Gastrocnemius medialis (tissue), 4 donors: ENCODE measurements at places on chromosomes 13 and 19.

DNA sequence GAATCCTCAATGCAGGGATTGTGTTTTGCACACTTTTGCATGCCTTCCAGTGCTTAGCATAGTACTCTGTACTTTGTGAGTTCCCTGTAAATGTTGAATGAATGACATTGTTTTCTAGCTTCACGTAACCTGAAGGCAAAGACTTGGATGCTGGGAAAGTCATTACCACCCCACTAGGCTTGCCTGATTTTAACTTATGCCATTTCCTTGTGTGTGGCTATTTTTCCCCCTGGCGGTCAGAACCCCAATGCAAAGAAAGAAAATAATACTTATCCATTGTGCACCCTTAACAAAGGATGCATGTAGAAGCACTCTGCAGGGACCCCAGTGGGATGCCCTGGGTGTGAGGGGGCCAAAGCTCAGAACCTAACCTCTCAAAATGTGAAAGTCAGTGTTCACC is 1.2 kb upstream of the ENOX1 start:
- no peak for DNase-seq

DNA sequence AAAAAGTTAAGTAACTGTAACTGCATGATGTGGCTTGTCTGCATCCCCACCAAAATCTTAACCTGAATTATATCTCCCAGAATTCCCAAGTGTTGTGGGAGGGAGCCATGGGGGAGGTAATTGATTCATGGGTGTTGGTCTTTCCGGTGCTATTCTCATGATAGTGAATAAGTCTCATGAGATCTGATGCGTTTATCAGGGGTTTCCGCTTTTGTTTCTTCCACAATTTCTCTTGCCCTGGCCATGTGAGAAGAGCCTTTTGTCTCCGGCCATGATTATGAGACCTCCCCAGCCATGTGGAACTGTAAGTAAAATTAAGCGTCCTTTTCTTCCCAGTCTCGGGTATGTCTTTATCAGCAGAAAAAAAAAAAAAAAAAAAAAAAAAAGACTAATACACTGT is 385.8 kb downstream of the SLITRK1 start:
- DNase-seq, result no peak

- DNase-seq, result no peak
These were observed 4.6 kb upstream of the ZNRF4 start for GRCh38 chr19:5450482-5451126.

- DNase-seq, result peak; percentile 69
These were observed 982 bp upstream of the DACT3 start for GRCh38 chr19:46661735-46662592.

- DNase-seq, result no peak
These were observed 3.0 kb upstream of the ZNF554 start for GRCh38 chr19:2816641-2817040.

GRCh38 chr19:48455171-48455907 is at the start of gene KCNJ14:
TSS of gene KCNJ14 (plus strand) at chr19:48455574. CDS start at chr19:48461725, 6,151 bp downstream.
- no peak for DNase-seq

- no peak for DNase-seq
These were observed 47.8 kb upstream of the TCF3 start for GRCh38 chr19:1699998-1700732.

DNA sequence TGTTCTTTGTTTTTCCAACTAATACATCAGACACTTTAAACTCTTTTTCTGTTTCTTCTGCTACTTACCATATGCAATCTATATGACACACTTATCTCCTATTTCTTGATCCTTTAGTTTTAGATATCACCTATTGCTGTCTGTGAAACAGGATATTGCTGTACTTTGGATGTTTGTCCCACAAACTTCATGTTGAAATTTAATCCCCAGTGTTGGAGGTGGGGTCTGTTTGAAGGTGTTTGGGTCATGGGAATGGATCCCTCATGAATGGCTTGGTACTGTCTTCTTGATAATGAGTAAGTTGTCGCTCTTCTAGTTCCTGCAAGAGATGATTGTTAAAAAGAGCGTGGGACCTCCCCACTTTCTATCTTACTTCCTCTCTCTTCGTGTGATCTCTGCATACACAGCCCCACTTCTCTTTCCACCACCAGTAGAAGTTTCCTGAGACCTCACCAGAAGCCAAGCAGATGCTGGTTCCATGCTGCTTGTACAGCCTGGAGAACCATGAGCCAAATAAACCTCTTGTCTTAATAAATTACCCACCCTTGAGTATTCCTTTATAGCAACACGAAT is 244.2 kb downstream of the NHLRC3 start:
- DNase-seq, result no peak

GRCh38 chr19:6790194-6791128 is 18.0 kb downstream of the VAV1 start:
- no peak for DNase-seq

- DNase-seq, result no peak
These were observed 638 bp downstream of the USPL1 start for GRCh38 chr13:30618186-30618929.

DNA sequence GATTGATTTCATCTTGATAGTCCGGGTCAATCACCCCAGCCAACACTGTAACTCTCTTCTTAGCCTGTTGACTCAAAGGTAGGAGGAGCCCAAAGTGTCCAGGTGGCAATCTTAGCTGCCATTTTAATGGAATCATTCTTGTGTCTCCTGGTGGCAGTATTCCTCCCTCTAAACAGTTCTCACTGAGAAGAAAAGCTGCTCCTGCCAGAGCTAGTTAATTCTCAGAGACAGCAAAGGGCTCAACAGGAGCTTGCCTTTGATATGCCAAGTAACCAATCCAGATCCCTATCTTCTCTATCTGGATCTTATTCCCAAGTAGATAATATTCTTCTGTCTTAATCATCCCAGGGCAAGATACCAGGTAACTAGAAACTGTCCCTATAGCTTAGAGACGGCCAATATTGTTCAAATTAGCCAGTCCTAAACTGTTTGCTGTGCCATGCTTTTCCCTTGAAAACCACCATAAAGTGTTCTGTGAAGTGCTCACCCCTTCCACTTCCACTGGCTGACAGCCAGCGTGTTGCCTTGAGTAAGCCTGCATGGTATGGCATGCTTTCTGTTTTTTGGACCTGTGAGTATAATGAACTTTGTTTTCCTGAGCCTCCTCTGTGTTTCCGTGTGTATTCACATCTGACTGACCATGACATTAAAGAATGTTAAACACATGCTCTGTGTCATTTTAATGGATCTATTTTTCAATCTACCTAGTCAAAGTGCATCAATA is 463.7 kb upstream of the SLITRK5 start:
- DNase-seq, result no peak

- DNase-seq, result no peak
These were observed 2890.6 kb downstream of the PCDH9 start for GRCh38 chr13:64339373-64340063.

DNA sequence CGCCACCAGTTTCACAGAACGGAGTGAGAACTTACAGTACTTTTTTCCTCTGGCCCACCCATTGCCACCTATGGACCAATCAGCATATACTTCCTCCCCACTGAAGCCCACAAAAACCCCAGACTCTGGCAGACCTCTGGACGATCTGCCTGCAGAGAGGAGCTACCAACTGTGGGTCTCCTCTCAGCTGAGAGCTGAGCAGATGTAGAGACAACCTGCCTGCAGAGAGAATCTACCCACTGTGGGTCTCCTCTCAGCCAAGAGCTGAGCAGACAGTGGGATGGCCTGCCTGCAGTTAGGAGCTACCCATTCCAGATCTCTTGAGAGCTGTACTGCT is 69.7 kb downstream of the PIBF1 start:
- no peak for DNase-seq

GRCh38 chr13:111249637-111250360 is 70.6 kb upstream of the TEX29 start:
- DNase-seq, result no peak

DNA sequence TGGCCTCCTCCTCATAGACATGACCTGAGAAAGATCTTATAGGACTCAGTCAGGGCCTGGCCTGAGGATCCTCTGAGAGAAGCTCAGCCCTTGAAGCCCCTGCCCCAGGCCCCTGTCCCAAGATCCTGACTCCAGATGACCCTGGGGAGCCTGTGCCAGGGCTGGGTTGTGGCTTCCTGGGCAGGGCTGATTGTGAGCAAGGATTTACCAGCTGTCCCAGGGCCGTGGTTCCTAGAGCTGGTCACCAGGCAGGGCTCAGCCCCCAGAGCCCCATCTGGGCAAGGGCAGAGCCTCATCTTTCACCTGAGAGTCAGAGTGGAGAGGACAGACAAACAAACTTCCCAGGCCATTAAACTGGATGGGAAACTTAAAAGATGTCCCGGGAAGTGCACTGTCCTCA is 1.9 kb downstream of the CEACAM21 start:
- no peak for DNase-seq

DNA sequence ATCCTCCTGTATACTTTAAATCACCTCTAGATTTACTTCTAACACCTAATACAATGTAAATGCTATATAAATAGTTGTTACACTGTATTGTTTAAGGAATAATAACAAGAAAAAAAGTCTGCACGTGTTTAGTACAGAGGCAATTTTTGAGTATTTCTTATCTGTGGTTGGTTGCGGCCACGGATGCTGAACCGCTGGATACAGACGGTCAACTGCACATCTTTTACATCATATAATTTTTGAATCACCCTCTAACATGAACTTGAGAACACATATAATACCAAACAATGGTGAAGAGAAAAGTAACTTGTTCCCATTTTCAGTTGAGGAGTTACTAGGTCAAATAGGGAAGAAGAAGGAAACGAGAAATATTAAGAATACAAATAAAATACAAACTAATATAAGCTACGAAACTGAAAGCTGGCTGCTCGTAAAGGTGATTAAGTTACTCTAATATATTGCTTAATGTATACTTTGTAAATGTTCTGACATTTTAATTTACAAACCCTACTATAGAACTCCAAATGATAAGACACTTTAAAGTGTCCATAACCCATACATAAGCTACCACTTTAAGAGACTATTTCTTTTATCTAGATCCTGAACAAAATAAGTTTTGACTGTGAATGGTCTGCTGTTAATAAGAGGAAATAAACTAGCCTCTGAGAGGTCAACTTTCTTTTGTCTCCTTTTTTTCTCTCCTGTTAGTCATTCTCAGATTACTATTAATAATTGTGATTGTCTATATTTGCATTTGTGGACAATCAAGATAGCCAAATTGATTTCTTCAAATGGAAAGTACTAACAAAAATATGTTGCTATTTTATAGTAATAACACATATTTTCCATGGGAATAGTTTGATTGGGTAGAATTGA is 457.4 kb downstream of the DIAPH3 start:
- no peak for DNase-seq

DNA sequence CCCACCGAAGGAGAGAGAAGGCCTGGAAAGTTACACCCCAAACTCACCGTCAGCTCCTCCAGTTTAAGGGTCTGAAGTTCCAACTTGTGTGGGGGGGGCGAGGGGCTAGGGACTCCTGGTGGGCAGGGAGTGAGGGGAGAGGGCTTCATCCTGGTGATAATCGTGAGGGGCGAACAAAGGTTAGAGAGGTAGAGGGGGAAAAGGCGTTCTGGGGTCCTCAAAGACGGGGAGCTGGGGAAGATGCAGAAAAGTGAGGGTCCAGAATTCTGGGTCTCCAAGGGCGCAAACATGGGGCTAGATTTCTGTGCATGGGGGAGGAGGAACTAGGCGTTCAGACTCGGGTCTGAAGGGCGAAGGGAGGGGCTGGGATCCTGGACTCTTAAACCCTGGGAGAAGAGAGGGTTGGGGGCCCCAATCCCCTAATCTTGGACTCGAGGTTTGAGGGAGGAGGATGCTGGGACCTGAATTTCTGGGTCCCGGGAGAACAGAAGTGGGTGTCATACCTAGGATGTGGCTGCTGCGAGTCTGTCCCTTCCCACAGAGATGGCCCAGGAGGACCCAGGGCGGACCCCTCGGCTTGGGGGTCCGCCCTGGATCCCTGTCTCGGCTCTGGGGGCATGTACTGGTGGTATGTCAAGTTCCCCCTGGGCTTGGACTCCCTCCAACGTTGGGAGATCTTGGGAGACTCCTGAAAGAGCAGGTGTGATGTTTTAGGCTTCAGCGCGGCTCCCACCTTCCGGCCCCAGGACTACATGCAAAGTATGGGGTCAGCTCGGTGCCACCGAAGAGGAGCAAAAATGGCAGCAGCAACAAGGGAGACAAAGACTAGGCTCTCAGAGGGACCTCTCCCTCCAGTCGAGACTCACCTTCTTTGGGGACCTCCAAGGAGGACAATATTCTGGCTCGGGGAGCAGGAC is 4.5 kb downstream of the MAMSTR start:
- no peak for DNase-seq

GRCh38 chr13:27304611-27305010 is 34.0 kb downstream of the RASL11A start:
- no peak for DNase-seq

DNA sequence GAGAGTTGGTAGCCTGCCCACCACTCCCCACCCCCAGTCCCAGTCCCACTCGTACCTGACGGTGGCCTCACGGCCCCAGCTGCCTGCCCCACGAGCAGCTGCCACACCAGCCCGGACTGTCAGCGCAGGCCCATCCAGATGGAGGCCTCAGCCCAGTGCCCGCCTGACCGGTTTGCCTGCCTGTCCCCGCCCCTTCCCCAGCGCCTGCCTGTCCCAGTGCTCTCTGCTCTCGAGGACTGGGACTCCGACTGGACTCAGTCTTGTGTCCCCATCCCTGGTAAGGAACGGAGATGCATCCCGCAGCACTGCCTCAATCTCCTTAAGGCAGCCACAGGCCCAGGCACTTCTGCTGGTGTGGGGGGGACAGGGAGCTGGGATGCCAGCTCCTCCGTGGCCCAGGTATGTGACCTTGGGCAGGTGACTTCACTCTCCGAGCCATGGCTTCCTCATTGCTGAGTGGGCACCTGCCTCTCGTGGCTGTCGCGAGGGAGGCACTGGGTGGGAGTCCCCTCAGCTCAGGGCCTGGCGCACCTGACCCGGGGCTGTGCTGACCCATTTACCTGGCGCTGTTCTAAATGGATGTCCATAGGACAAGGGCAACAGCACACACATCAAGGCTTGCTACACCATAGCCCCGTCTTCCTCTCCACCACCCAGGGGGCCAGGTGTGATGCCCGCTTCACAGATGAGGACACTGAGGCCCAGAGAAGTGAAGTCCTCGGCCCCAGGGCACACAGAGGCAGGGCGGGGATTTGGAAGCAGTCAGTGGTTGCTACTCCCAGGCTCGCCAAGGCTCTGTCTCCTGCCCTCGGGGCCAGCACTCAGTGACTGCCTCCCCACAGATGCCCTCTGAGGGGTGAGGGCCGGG is at the start of gene NKPD1:
Gene NKPD1, minus strand, starts transcription at position 113 of the 868 bp plus-strand sequence. CDS start 832 bp downstream, outside the sequence.
- DNase-seq, result no peak

- no peak for DNase-seq
These were observed 2.9 kb upstream of the RCBTB2 start for GRCh38 chr13:48535766-48536165.

GRCh38 chr13:44487989-44488388 is 88.1 kb downstream of the TSC22D1 start:
- no peak for DNase-seq

DNA sequence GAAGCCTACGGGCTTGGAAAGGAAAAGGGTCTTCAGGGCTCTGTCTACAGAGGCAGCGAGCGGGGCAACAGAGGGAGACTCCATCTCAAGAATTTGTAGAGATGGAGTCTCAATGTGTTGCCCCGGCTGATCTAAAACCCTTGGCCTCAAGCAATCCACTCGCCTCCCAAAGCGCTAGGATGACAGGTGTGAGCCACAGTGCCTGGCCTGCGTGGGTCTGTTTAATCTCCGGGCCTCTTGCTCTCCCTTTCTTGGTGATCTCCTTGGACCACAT is 8.1 kb downstream of the RPS9 start:
- no peak for DNase-seq

GRCh38 chr13:26325876-26326275 is 71.9 kb downstream of the CDK8 start:
- no peak for DNase-seq
